ENCODE measurements at places on chromosomes 11 and 22.

DNA sequence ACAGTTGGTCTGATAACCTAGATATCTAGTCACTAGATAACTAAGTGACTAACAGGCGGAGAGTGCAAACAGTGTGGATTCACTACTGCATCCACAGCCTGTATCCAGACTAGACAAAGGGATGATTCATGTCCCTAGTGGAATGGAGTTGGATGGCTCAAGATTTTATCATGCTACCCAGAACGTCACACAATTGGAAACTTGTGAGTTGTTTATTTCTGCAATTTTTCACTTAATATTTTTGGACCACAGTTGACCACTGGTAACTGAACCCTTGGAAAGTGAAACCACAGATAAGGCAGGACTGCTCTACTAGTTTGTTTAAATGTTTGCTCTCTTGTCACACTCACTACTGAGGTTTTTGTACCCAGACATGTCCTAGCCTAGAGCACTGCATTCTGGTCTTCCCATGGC lies 76.0 kb downstream of the UBASH3B start:
- DNase-seq: no peak

- no peak for DNase-seq
Observed at GRCh38 chr22:17924735-17925364, 99.5 kb downstream of the MICAL3 start.

- DNase-seq: peak; percentile 83
Observed at GRCh38 chr11:24496736-24497725, at the start of gene LUZP2. TSS of gene LUZP2 (plus strand) at chr11:24497053.

GRCh38 chr11:75383246-75383645 lies 16.1 kb upstream of the RPS3 start:
- DNase-seq: no peak

- DNase-seq: peak; percentile 71
Observed at GRCh38 chr11:117426297-117426685, 98.6 kb downstream of the CEP164 start.

DNA sequence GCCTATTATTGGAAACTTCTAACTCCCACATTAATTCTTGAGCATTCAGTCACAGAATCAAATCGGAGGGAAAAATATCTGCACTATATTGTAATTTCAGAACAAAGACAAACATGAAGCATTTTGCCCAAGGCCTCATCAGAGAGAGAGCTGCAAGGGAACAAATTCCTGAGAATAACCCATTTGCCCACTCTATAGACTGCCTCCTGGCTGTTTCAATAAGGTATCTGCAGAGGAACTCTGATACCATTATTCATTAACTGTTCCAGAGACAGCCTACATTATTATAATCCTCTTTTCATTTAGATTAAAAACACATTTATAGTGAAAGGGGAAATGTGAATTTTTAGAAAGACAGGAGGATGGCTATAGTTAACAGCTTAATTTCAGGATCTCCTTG lies 663.9 kb downstream of the DLG2 start:
- DNase-seq: no peak

DNA sequence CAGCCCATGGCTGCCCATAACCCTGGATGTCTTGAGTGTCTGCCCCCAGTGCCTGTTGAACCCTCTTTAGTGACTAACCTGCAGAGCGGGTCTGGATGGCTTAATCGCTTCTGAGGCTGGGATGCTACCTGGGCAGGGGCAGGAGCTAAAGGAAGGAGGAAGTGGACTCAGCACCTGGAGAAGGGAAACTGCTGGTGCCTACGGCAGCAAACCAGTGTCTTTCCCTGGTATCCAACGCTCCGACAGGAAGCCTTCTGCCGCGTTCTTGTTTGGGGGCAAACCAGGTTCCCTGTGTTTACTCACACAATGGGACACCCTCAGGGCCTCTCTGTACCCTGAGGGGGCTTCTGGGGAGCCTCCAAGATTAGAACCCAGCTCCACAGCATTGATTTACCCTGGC lies 38.1 kb upstream of the B3GAT1 start:
- DNase-seq: no peak

GRCh38 chr11:64776875-64777274 lies 1.5 kb downstream of the SF1 start:
- DNase-seq: no peak

DNA sequence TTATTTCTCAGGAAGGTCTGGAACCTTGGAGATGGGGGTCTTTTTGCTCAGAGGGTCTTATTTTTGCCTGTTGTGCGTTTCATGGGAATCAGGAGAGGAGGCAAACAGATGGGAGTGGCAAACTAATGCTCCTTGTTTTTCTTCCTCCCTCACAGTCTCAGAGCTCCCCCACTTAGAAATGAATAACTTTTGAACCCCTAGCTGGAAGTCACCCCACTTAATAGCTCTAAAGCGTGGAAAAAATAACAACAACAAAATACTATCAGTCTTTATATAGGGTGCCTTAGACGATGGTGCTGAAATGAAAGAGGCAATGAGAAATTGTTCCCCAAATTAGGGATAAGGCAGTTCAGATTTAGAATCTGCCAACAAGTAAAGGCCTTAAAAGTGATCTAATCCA lies 76.8 kb upstream of the BDNF start:
- DNase-seq: no peak

DNA sequence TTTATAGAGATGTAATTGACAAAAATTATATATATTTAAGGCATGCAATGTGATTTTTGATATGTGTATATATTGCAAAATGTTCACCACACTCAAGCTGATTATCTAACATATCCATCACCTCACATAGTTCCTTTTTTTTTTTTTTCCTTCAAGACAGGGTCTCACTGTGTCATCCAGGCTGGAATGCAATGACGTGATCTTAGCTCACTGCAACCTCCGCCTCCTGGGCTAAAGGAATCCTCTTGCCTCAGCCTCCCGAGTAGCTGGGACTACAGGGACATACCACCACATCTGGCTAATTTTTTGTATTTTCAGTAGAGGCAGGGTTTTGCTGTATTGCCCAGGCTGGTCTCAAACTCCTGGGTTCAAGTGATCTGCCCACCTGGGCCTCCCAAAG lies 65.1 kb upstream of the SLC35C1 start:
- no peak for DNase-seq

DNA sequence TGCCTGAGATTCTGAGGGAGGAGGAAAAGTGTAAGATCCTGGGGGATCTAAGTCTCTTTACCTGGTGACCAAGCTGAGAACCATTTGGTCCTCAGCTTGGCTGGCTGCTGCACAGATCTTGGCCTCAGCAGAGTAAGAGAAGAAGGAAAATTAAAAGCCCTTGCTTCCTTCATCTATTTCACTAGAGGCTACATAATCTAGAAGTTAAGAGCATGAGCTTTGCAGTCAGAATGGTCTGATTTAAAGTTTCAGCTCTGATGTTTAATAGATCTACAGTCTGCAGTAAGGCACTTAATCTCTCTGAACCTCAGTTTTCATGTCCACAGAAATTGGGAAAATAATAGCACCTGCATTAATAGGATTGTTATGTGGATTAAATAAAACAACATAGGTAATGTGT lies 3.1 kb upstream of the ZBTB16 start:
- no peak for DNase-seq

- DNase-seq: no peak
Observed at GRCh38 chr11:65801153-65801987, 14.5 kb downstream of the OVOL1 start.

GRCh38 chr11:88469561-88470225 lies 132.2 kb upstream of the CTSC start:
- DNase-seq: no peak

- peak; percentile 90 for DNase-seq
Observed at GRCh38 chr22:45208993-45209838, 31.5 kb downstream of the KIAA0930 start.

DNA sequence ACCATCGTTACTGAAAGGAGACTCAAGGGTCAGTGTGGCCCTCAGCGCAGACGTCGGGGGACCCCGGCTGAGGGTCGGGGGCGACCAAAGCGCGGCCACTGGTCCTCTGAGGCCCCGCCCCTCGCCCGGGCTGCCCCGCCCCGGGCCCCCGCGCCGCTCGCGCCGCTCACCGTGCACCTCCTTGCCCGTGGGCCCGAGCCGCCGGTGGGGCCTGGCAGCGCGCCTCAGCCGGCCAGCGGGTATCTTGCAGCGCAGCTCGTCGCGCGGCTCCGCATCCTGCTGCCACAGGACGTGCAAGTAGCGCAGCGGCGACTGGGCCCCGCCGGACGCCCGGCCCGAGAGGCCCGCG lies 419 bp downstream of the ANKRD54 start:
- no peak for DNase-seq

DNA sequence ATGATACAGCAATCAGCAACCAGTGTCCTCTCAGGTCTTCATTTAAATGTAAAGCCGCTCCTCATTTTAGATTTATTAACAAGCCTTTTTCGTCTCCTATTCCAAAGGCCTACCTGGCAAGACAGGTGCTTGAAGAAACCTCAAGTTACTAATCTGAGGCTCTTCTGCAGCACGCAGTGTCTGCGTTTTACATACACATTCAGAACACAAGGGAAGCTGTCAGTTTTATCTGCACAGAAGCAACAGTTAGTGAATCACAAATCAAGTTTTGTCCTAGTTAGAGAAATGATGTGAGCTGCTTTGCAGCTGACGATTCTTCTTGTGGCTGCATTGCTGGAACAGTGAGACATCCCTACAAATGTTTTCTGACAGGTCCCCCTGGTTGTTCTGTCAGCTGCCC lies 308.8 kb upstream of the NARS2 start:
- DNase-seq: no peak

GRCh38 chr22:38835888-38836301 lies 7.9 kb downstream of the NPTXR start:
- no peak for DNase-seq

DNA sequence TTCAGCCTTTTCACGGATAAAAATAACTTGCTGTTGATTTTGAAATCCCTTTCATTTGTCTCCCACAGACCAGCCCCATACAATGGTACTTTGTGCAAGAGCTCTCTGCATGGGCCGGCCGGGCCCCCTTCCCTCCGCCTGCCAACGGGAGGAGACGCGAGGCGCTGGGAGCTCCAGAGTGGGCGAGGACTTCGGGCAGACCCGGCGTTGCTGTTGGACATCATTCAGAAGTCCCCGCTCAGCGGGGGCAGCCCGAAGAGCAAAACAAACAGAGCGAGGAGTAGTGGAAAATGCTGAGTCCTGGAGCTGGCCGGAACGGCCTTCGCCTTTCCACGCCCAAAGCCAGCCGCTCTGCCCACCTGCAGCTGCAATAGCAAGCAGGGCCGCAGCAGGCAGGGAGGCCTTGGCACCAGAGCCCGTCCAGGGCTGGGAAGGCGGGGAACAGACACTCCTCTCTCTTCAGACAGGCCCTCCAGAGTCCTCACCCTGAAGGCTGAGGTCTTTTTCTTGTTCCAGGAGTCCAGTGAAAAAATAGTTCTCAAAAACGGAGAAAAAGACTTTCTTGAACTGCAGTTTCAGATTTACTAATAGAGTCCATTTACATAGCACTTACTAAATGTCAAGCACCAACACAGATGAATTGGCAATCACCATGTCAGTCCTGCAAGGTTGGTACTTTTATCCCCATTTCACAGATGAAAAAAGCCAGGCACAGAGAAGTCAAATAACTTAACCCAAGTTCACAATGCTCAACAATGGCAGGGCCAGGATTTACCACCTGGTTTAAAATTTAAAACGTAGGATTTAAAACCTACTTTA lies 135.5 kb downstream of the ETS1 start:
- peak; percentile 97 for DNase-seq

GRCh38 chr11:130037058-130037457 lies 32.6 kb upstream of the APLP2 start:
- DNase-seq: no peak

DNA sequence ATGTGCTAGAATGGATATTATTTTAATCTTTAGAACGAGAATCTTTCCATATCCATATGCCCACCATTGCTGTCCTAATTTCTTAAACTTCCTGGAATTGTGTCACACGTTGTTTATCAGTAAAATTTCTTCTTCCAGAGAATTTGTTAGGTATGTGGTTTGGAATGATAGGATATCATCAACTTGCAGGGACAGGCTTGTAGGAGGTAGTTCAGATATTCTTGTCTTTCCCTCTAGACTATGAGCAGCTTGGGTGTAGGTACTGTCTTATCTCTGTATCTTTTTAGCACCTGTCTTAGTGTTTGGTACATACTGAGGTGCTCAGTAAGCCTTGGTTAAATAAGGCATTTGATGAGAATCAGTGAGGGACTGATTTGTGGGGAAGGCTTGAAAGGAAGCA lies 3.4 kb downstream of the CTNND1 start:
- no peak for DNase-seq

DNA sequence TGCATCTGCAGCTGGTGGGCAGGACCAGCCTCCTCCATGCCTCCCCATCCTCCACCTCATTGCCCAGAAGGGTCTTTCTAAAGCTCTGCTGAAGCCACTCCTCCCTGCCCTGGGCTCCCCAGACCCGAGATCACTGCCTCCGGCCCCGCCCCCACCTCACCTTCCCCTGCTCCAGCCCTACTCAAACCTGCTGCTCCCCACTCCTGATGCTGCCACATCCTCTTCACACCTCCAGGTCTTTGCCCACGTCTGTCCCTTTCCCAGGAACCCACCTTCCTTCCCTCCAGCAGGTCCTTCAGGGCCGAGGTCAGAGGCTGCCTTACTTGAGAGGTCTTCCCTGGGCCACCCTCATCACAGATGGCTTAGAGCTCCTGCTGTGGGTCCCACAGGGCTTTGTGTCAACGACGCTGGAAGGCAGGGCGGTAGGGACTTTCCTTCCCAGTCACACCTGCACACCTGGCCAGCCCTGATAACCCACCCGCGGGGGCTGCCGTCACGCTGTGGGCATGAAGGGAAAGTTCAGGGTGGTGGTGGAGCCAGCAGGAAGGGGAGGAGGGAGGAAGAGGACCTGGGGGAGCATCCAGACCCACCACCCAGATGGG lies 11.9 kb downstream of the WNT7B start:
- no peak for DNase-seq

GRCh38 chr22:48945621-48946458 lies 881.8 kb downstream of the BRD1 start:
- peak; percentile 75 for DNase-seq

GRCh38 chr11:126857860-126858808 lies 142.4 kb downstream of the KIRREL3 start:
- DNase-seq: no peak

GRCh38 chr11:60810569-60810968 lies 25.4 kb downstream of the MS4A10 start:
- no peak for DNase-seq

DNA sequence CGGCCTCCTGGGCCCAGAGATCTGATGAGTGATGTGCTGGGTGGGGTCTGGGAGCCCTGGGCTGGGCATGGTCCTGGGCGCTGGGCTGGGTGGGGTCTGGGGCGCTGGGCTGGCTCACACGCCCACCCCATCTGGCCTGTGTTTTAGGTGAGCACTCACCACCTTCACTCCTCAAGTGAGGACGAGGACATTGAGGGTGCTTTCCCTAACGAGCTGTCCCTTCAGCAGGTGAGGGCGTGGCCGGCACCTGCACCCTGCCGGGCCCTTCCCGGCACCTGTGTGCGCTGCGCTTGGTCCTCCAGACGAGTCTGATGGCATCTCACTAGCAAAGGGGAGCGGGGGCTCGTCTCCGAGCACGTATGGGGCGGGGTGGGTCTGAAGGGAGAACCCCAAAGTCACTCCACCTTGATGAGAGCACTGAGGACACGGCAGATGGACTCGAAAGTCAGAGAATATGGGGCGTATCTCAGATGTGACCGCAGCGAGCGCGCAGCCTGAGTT lies 37.9 kb downstream of the SBF1 start:
- DNase-seq: peak; percentile 68

GRCh38 chr11:60765355-60765754 lies 8.7 kb downstream of the MS4A15 start:
- DNase-seq: no peak

Data from chondrocyte (in vitro differentiated cells).